ENCODE measurements at places on chromosomes 2 and 18.

DNA sequence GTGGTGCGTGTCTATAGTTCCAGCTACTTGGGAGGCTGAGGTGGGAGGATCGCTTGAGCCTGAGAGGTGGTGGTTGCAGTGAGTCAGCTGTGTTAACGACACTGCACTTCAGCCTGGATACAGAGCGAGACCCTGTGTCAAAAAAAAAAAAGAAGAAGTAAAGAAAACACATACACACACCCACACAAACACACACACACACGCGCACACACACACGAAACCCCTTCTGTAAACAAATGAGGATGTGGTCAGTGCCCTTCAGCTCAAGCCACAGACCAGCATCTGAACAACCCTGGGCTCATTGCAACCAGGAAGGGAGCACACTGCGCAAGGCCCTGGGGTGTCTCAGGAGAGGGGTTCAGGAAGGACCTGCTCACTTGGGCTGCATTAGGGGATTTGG lies 47.9 kb upstream of the KCNF1 start:
- no peak for DNase-seq

GRCh38 chr18:34744569-34744968 lies 34.5 kb downstream of the DTNA start:
- no peak for DNase-seq

DNA sequence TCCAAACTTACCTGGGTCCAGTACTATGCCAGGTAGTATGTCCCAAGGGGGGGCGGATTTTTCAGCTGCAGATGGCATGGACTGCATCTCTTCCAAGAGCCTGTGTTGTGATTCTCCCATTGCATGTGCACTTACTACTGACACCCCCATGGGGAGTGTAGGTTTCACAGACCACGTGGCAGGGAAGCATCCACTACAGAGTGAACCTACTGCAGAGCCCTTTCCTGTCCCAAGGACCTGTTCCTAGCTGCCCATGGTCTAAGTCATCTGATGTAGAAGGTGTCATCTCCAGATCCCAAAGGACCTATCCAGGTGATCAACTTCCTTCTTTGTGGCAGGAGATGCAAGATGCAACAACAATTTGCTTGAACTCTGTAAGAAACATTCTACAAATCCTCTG lies 9.9 kb upstream of the SULT1C3 start:
- no peak for DNase-seq

DNA sequence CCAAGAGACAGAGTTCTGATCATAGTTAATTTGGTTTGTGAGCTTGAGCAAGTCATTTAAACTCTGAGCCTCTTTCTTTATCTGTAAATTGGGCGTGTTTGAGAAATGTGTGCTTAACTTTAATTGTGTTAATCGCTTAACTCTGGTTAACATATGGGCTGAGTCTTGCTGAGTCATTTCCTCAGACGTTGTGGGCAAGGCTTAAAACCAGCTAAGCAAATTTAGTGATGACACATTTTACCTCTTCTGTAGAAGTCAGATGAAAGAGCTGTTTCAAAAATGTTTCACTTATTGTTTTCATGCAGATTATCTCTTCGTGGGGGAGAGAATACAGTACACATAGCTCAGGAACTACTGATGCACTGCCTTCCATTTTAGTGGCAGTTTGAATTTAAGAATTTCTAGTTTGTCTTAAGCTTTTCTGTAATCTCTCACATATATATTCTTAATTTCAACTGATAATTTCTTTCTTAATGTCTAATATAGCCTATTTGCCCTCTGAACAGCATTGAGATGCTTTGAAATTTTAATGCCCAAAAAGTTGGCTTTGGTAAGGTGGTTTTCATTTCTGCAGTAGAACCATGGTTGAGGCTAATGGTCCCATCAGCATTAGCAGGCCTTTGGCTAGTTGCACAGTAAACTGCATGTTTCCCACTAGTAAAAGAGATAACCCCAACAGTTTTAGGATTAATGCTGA lies 34.9 kb downstream of the RAB10 start:
- DNase-seq = peak; percentile 81

- DNase-seq = no peak
Measured at GRCh38 chr18:10949655-10950054, 199.7 kb downstream of the PIEZO2 start.

DNA sequence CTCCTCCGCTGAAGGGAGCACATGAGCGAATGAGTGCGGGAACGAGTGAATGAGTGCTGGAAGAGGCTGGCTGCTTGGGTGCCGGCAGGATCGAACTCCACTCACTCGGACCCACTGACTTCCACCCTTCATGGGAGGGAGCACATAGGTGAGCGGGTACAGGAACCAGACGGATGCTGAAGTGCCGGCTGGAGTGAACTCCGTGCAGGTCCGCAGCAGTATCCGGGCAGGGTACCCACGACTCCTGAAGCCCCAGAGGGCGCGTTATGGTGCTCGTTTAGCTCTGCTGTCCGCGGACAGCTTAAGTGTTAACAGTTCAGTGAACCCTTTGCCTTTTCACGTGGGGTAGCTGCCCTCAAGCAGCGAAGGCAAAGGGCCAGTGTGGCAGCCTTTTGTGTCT lies 23.2 kb downstream of the RPRM start:
- no peak for DNase-seq

DNA sequence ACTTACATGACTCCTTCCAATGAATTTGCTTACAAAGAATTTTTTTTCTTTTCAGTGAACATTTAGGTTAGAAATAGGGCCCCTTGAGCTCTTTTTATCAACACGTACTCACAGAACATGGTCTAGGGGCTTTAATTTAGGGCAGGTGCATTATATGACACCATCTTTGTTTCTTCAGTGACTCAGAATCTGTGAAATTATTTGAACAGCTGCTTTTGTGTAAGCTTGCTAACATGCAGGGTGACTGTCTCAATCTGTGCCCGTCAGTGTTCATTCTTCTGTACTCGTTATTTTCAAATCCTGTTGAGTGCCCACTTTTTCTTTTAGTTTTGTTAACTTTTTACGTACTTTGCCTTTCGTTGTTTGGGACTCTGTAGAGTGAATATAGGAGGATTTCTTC lies 52.8 kb upstream of the CABYR start:
- no peak for DNase-seq

DNA sequence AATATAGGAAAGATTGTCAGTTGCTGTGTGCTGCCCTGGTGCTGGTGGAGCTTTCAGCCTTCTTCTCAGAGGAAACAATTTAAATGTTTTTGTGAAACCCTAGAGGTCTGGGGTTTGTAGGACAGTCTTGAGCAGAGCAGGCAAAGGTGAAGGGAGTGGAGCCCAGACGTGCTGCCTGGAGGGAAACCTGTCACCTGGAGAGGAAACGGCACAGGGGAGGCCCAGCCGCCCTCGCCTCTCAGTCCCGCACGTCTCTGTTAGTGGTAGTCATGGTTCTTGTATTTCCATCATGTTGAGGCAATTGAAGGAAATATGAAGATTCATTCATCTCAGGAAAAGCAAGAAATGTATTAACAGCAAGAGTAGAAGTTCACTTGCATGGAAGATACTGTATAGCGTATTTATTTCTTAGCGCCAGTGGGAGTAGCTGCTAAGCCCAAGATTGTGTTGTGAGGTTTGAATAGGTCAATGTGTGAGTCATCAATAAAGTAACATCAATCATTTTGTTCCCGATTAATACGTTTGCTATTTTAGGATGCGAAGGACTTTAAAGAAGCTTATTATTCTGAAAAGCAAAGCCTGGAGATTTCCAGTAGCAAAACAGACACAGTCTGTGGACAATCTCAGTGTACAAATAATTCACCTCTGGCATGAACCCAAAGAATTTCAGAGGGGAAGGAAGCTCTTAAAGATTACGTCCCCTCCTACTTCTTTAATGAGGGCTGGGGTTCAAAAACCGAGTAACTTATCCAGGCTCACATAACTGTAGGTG lies 70.4 kb downstream of the LRRFIP1 start:
- DNase-seq = no peak

DNA sequence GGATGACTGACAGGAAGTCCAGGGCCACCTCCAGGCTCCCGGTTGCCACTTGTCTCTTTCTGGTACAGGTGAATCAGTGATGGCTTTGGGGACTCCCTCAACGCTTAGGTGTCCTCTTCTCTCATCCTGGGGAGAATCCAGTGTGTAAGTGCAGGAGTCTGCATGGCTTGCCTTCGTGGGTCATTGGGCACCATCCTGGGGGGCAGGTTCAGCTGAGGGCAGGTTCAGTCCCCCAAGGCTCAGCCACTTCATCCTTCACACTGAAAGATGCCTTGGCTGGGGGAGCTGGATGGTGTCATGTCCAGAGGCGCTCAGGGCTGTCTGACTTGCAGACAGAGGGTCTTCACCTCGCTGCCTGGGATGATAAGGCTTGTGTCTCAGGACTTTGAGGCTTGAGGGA lies 29.2 kb downstream of the SH3RF3 start:
- no peak for DNase-seq

- DNase-seq = no peak
Measured at GRCh38 chr2:60505240-60505879, 48.1 kb downstream of the BCL11A start.

GRCh38 chr2:54041135-54041534 lies 70.3 kb upstream of the PSME4 start:
- DNase-seq = peak; percentile 53

DNA sequence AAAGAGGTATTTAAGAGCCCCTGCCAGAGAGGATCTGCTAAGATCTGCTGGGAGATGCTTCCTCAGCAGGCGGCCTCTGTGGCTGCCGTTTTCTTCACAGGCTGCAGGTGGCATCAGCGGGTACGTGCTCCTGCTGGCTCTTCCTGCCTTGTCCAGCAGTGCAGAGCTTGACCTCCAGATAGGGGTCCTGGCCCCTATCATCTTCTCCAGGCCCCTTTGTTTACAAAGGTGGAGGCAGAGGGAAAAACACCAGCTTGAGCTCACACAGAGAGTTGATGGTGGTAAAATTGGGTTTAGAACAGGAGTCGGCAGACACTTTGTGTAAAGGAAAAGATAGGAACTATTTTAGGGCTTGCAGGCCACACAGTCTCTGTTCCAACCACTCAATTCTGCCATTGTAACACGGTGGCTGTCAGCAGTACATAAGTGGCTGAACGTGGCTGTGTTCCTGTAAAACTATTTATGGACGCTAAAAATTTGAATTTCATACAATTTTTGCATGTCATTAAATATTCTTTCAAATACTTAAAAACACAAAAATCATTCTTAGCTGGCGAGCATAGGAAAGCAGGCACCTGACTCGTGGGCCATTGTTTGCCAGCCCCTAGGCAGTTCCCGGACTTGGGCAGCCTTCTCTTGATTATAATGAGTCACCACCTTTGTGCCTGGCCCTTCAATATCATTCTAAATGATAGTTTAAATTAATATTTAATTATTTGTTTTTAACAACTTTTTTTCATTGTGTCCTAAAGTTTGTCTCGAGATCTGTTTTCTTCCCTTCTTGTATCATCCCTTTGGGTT lies 98.2 kb upstream of the B3GNT7 start:
- DNase-seq = no peak

- no peak for DNase-seq
Measured at GRCh38 chr2:160209516-160209856, 9.4 kb upstream of the ITGB6 start.

GRCh38 chr18:79708412-79708811 lies 28.8 kb downstream of the CTDP1 start:
- DNase-seq = no peak

GRCh38 chr2:152028182-152028862 lies 70.5 kb downstream of the CACNB4 start:
- DNase-seq = no peak

- no peak for DNase-seq
Measured at GRCh38 chr2:157874997-157875640, 1.0 kb downstream of the ACVR1 start.

DNA sequence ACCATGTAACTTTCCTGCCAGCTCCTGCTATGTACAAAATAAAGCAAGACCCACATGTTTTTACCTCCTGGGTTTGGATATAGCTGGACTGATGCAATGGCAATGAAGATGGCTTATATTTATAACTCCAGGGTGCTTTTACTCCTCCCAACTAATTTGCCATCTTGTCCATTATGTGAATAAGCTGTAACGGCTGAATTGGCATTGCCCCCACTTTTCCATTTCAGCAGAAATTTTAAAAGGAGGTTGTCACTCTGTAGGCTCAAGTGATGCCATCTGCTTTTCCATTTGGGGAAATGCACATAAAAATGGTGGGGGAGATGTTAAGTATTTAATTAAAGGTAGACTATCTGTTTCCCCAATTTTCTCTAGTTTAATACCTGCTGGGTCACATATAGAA lies 345.5 kb downstream of the ERBB4 start:
- DNase-seq = no peak

- no peak for DNase-seq
Measured at GRCh38 chr2:70420143-70420542, 118.3 kb upstream of the FAM136A start.

GRCh38 chr2:150883613-150883895 lies 378.1 kb downstream of the RBM43 start:
- DNase-seq = no peak

- DNase-seq = no peak
Measured at GRCh38 chr2:66926594-66927112, 470.5 kb upstream of the ETAA1 start.

DNA sequence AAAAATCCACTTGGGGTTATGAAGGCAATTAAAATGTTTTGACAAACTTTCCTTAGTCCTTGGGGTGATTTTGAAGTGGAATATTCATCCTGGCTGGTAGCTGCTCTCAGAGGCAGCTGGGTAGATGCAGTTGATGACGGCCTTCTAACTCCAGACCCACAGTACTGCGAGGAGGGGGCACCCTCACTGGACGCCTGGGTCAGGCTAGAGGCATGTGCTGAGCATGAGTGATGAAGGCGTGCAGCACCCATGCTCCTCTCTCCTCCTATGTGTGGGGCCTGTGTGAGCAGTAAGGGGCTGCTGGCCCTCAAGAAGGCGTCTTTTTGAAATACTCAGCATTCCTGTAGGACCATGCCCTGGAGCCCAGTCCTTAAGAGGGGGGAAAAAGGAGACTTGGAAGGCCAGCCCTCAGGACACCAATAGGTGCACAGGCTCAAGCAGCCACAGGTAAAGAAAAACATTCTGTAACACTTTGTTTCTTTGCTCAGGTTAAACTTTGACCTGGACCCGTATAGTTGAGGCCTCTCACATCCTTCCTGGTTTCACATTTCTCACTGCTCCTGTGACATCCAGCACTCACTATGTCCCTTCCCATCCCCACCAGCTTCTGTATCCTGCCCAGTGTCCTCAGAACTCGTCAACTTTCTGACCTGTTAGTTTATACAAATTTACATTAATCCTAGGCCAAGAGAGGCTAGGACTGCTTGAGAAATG lies 64.4 kb downstream of the CD8B2 start:
- DNase-seq = no peak

Measured in CD4-positive, alpha-beta T cell treated with Interleukin-15 for 4 hours (primary cell).